ENCODE measurements at places on chromosomes 2 and 18.
A peak's percentile ranks its signal among the peaks of the same experiment; 100 is the strongest.

- DNase-seq, result no peak
Measured at GRCh38 chr2:227179988-227180685, 15.7 kb downstream of the COL4A3 start.

- DNase-seq, result no peak
Measured at GRCh38 chr2:207932106-207932505, 93.2 kb downstream of the PLEKHM3 start.

DNA sequence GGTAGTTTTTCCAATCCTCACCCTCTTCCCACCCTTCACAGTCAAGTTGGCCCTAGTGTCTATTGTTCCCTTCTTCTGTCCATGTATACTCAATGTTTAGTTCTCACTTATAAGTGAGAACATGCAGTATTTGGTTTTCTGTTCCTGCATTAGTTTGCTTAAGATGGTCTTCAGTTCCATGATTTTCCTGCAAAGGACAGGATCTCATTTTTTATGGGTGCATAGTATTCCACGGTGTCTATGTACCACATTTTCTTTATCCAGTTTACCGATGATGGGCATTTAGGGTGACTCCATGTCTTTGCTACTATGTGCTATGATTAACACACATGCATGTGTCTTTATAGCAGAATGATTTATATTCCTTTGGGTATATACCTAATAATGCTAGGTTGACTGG is 104.4 kb downstream of the STRN start:
- no peak for DNase-seq

- no peak for DNase-seq
Measured at GRCh38 chr2:163553601-163554000, 182.2 kb downstream of the FIGN start.

DNA sequence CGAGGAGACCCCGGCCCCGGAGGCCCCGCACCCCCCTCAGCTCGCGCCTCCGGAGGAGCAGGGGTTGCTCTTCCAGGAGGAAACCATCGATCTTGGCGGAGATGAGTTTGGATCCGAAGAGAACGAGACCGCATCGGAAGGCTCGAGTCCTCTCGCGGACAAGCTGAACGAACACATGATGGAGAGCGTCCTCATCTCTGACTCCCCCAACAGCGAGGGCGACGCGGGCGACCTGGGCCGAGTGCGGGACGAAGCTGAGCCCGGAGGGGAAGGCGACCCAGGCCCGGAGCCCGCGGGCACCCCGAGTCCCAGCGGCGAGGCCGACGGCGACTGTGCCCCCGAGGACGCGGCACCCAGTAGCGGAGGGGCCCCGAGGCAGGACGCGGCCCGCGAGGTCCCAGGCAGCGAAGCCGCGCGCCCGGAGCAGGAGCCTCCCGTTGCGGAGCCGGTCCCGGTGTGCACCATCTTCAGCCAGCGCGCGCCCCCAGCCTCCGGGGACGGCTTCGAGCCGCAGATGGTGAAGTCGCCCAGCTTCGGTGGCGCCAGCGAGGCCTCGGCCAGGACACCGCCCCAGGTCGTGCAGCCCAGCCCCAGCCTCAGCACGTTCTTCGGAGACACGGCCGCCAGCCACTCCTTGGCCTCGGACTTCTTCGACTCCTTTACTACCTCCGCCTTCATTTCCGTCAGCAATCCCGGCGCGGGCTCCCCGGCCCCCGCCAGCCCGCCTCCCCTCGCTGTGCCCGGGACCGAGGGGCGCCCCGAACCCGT is 8.3 kb downstream of the TRAPPC12 start:
- DNase-seq, result no peak

DNA sequence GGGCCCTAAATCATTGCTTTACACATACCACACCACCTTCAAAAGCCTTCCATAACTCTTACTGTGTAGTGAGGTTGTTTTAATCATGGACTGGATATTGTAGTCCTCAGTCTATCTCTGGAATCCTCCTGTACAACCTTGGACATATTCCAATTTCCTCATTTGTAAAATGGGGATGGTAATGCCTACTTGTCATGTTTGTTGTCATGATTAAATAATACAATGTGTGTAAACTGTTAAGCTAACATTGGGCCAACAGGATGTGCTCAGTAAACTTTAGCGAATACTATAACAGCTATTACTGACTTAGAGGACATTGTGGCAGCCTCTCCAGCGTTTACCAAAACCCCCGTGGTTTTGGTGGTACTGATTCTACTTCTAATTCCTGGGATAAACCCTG is 74.7 kb upstream of the PTPRM start:
- DNase-seq, result no peak

- no peak for DNase-seq
Measured at GRCh38 chr18:31508781-31509180, 10.8 kb downstream of the DSG2 start.

GRCh38 chr2:44155666-44156446 is 12.8 kb upstream of the PPM1B start:
- no peak for DNase-seq

DNA sequence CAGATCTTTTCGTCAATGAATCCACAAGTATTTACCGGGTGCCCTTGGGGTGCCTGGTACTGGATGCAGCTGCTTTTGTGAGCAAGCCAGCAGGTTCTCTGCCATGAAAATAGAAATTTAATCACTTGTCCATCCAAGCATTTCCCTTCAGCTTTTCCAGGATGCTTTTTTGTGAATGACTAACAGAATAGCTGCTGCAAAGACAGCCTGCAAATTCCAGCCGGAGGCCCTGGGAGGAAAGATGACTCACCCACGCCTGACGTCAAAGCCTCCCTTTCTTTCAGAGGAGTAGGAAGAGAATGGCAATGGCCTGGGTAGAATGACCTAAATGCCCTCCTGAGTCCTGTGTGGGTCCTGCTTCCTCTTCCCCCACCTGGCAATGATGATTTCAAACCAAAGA is 111.9 kb downstream of the AP1S3 start:
- DNase-seq, result no peak

DNA sequence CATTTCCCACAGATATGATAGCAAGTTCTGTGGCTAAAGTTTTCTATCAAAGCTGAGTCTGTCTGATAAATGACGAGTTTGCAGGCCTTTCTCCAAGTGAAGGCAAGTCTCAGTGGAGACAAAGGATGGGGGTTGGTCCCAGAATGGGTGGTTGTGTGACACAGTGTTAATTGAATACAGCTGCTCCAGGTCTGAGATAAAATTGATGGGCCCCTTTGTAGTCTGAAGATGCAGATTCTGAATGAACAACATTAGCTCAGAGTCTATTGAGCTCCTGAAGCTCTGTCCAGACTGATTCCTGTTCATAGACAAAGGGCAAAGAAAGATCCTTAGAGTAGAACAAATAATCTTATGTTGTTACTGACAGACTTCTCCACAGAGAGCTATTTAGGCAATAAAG is 296.9 kb upstream of the CYRIA start:
- no peak for DNase-seq

DNA sequence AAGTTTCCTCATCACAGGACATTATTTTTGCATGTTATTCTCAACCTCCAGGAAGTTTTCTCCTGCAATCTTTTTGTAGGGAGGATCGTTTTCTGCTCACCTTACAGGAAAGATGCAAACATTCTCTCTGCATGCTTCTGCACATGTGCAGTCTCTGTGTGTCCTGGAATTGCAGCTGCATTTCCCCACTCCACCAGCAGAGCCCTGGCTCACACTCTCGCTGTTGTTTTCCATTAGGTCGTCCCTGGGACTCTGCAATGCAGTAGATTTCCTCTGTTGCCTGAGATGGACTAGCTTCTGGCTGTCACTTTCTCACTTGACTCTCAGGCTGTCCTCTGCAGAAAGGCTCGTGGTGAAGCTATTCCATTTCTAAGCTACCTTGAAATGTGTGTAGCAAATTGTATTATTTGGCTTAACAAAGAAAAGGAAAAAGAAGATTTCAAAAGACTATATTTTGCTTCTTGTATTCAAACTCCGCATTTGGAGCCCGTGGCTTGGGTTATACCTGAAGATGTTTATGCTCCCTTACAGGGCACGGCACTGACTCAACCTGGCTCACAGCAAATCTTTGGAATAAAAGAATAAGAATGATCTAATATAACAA is 346.7 kb downstream of the RAD51AP2 start:
- DNase-seq, result no peak

GRCh38 chr18:62288665-62289008 is 36.5 kb upstream of the TNFRSF11A start:
- no peak for DNase-seq

DNA sequence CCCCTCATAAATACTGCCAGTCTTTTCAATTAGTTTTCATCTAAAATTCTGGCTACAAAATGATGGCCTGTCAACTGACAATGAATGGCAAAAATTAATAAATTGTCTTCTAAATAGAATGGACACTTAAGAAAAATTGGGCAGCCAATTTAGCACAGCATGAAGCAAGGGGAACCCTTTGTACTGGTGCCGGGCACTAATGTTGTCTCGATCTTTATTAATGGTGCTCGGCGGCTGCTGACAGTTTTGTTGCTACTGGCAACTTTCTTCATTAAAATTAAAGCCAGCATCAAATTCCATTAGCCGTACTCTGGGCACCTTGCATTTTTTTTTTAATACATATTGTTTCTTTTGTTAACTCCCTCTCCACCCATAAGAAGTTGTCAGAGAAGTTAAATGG is 309.3 kb downstream of the GBX2 start:
- DNase-seq, result no peak

- DNase-seq, result no peak
Measured at GRCh38 chr18:44957461-44957860, 276.8 kb downstream of the SETBP1 start.

DNA sequence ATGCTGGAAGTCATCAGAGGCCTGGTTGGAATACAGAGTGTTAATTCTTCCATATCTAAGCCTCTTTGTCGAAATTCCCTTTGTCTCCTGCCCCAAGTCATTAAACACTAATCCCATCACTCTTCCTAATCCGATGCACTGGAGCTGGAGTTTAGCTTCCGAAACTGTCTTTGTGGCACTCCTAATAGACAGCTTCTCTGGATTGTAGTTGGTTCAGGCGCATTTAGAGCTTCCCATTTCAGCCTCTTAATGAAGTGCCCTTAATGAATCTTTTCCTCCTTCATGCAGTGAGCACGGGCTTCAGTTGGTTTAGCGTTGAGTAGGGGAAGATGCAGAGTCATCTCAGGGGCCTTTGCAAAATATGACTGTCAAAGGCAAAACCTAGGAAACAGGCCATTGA is 72.2 kb upstream of the MEIS1 start:
- DNase-seq, result no peak

- DNase-seq, result no peak
Measured at GRCh38 chr2:226702376-226702775, 97.2 kb downstream of the IRS1 start.

- DNase-seq, result no peak
Measured at GRCh38 chr2:133418021-133418420, 150.2 kb downstream of the NCKAP5 start.

GRCh38 chr2:199455545-199456382 is 2.0 kb downstream of the SATB2 start:
- no peak for DNase-seq

GRCh38 chr18:9156604-9157249 is 20.1 kb downstream of the ANKRD12 start:
- no peak for DNase-seq

DNA sequence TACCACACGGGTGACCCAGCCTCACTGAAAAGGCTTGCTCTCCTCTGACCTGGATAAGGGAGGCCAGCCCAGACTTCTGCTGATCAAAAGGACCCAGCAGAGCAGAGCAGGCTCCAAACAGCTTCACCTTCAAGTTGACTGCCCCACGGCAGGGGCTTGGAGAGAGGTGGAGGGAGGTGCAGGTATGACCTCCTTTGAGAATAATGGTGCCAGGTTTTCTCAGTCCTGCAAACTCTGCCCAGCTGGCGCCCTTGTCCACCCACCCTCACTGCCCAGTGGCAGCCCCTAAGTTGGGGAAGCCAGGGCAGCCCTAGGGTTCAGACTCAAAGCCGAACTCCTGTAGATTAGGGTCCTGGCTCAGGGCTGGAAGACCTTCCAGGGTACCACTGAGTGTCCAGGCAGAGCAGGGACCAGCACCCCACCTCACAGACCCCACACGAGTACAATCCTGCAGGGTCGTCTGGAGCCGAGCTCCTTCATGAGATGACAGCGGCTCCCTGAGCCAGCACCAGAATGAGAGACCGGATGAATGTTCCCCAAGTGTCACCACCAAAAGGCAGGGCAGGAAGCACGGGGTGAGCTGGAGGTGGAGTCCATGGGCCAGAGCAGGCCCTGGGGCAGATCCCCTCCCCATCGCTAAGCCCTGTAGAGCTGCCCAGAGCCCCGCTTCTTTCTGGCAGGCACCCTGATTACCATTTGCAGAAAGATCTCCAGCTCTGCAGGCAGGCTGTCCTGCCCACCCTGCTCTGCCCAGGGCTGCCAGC is 3.6 kb upstream of the GPC1 start:
- no peak for DNase-seq

- DNase-seq, result no peak
Measured at GRCh38 chr2:69604026-69604678, 39.4 kb downstream of the AAK1 start.

- DNase-seq, result no peak
Measured at GRCh38 chr2:118197011-118197675, 108.9 kb downstream of the INSIG2 start.

- no peak for DNase-seq
Measured at GRCh38 chr18:9974279-9974915, 60.6 kb downstream of the VAPA start.

- DNase-seq, result peak; percentile 55
Measured at GRCh38 chr2:207334624-207335371, 169.1 kb upstream of the KLF7 start.

DNA sequence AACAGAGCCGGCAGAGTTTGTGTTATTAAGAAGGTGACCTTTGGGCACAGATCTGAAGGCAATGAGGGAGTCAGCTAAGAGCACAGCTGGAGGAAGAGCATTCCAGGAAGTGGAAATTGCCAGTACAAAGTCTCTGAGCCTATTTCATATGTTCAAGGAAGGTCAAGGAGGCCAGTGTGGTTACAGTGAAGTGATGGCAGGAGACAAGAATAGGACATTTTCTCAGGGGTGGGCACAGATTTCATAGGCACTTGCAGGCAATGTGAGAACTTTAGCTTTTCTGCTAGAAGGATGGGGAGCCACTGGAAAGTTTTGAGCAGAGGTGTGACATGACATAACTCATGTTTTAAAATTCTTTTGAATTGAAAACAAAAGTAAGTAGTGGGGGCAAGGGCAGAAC is 50.3 kb downstream of the ARHGAP25 start:
- no peak for DNase-seq

DNA sequence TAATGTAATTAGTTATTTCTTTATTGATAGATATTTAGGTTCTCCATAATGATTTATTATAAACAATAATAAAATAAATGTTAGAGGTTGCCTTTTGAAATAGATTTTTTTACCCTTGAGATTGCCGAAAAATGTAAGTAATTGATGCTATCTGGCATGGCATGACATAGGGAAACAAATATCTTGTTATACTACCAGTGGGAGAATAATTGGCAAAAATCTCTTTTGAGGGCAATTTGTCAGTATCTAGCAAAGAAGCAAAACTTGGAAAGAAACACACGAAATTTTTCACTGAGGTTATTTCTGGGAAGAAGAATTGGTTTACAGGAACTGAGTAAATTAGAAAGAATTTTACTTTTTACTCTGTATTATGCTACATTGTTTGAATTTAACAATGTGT is 547.2 kb upstream of the SETBP1 start:
- DNase-seq, result no peak

- DNase-seq, result no peak
Measured at GRCh38 chr2:71796174-71796593, 342.8 kb downstream of the DYSF start.

GRCh38 chr2:208031608-208032019 is 6.3 kb upstream of the PLEKHM3 start:
- no peak for DNase-seq

GRCh38 chr2:107354175-107354574 is 468.2 kb upstream of the ST6GAL2 start:
- no peak for DNase-seq
